8988T (cell line): ENCODE measurements at places on chromosomes 3 and 15.
A peak's percentile ranks its signal among the peaks of the same experiment; 100 is the strongest.

DNA sequence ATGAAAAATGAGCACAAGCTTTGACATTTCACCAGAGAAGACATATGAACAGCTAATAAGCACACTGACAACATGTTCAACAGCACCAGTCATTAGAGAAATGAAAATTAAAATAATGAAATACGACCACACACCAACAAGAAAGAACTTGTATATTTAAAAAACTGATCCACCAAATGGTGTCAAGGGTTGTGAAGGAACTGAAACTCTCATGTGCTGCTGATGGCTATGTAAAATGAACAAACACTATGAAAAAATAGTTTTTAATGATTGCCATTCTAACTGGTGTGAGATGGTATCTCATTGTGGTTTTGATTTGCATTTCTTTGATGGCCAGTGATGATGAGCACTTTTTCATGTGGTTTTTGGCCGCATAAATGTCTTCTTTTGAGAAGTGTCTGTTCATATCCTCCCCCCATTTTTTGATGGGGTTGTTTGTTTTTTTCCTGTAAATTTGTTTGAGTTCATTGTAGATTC lies 193.8 kb downstream of the SCAPER start:
- DNase-seq, result no peak

DNA sequence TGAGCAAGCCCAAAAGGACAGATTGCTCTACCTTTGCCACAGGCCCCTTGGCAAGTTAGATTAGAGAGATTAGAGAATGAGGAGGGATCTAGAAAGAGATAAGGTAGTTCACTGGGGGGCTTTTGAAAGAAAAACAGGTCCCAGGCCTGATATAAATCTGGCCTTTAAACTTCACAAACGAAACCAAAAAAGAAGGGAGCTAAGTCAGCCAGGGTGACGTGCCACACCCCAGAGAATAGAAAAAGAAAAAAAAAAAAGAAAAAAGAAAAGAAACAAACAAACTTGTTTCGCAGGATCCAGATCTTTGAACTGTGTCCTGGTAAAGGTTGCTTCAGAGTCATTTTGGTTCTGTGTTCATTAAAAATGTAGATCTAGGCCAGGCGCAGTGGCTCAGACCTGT lies 3.6 kb downstream of the KAT2B start:
- no peak for DNase-seq

DNA sequence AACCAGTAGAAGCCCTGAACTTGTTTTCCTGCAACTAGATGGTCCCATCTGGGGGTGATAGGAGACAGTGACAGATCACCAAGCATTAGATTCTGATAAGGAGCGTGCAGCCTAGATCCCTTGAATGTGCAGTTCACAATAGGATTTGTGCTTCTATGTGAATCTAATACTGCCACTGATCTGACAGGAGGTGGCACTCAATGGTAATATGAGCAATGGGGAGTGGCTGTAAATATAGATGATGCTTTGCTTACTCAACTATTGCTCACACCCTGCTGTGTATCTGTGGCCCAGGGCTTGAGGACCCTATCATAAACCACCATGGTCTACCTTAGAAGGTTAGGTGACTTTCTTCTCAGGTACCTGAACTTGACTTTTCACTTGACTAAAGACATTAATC lies 417.1 kb upstream of the ARHGEF26 start:
- no peak for DNase-seq

- DNase-seq, result no peak
Observed at GRCh38 chr15:57398336-57398735, 22.0 kb downstream of the CGNL1 start.

- DNase-seq, result no peak
Observed at GRCh38 chr3:13863965-13864595, 15.8 kb downstream of the WNT7A start.

GRCh38 chr3:101676216-101676764 lies 642 bp downstream of the ZBTB11 start:
- peak; percentile 61 for DNase-seq

- DNase-seq, result no peak
Observed at GRCh38 chr3:150238048-150238802, 169.9 kb upstream of the TSC22D2 start.

DNA sequence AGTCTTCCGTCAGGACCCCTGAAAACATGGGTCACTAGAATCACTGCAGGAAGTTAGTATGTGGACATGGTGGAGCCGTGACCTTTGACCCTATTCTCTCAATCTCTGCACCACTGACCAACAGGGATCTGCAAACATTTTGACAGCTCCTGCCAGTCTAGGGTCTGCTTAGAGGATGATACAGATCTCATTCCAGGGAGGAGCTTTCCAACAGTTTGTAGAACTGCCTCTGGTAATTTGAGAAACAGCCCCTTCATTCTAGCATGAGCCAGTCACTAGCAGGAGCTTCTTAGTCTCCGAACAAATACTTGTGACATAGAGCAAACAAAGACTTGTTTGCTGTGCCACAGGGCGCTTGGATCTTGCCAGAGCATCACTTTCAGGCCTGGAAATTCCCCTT lies 270.3 kb upstream of the CFAP20DC start:
- no peak for DNase-seq

- no peak for DNase-seq
Observed at GRCh38 chr3:123961508-123961856, 453 bp upstream of the CCDC14 start.

DNA sequence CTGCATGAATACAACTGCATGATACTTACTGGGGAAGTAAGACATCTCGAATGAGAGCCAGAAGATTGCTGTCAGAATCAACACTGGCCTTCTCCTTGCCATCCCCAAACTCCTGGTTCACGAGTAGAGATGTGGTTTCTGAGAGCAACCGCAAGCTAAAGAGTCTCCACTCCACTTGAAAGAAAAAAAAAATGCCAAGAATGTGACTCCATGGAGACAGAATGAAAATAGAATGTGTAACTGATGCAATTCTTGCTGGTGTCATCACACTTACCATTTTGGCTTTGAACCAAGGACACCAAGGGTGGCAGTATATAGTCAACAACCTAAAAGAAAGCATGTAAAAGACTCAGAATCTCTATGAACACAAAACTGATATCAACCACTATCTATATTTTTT lies 280.4 kb downstream of the ULK4 start:
- DNase-seq, result no peak

- no peak for DNase-seq
Observed at GRCh38 chr3:114207768-114208167, 28.9 kb upstream of the DRD3 start.

DNA sequence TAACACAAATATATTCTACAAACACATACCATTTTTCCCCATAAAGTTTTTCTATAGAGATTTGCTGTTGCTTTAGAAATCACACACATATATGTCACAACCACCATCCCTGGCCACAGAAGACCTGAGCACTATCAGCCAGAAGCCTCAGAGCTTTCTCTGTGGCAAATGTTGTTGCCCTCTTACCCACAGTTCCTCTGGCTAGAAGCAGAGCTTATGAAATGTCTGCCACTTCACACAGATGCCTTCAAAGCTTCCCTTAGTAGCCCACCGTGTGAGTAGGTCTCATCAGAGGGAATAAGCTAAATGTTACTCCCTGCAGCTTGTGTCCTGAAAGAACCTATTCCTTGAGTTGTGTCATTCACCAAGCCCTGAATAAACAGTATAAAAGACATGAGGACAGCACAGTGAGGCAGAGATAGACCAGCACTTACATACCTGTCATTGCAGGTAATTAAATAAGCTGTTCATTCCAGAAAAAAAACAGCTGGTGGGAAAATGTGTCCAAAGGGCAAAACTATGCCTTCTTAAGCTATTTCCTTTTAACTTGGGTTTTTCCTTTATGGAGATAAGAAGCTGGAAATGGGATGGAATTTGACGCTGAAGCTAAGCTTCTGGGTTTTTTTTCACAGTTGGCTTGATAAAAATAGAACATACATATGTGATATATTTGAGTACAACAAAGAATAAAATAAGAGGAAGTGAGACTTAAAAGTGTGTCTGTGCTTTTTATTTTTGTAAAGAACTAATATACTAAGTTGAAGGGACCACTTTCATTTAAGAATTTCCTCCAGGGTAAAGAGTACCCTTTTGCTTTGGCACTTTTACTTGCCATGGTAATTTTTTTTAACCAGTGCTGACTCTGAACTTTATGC lies 391.4 kb downstream of the KCNH8 start:
- DNase-seq, result no peak

- DNase-seq, result no peak
Observed at GRCh38 chr3:64392001-64392400, 166.7 kb upstream of the PRICKLE2 start.

DNA sequence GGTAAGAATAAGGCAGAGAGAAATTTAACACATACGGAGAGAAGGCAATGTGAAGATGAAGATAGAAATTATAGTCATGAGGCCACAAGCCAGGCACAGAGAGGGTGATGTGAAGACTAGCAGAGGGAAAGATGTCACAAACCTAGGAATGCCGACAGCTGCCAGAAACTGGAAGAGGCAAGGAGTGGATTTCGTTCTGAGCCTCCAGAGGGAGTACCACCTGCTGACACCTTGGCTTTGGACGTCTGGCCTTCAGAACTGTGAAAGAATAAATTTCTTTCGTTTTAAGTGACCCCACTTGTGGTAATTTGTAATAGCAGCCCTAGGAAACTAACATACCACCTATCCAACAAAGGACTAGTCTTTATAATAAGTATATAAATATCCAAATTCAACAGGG lies 5.0 kb upstream of the SGO1 start:
- DNase-seq, result no peak

- no peak for DNase-seq
Observed at GRCh38 chr15:88882785-88883184, 12.6 kb downstream of the HAPLN3 start.

DNA sequence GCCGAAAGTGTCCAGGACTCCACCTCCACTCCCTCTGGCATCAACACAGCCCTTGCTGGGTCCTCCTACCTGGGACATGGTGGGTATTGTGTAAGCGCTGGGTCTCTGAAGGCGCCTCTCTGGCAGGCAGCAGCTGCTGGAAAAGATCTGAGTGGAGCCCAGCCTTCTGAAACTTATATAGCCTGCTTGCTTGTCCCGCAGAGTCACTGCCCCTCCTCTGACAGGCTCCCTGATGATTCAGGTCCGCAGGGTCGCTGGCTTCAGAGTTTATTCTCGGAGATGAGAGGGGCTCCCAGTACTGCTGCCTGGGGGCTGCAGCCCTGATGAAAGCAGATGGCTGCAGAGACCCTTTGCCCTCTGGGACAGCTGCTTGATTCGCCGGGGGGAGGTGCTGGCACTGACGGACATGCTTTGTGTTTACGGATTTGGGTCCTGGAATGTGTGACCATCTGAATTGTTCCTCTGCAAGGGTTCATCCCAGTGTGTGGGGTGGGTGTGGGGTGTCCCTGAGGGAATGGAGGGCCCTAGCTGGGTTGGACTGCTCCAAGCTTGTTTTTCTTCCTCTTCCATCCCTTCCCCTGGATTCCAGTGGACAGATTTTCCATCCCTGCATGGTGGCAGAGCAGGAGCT lies at the start of gene MUSTN1:
TSS of gene MUSTN1 (minus strand) at position 149 of the 631 bp plus-strand sequence. CDS start at position 78, 71 bp downstream.
- DNase-seq, result no peak

GRCh38 chr3:169387751-169388696 lies 275.5 kb downstream of the MECOM start:
- no peak for DNase-seq

DNA sequence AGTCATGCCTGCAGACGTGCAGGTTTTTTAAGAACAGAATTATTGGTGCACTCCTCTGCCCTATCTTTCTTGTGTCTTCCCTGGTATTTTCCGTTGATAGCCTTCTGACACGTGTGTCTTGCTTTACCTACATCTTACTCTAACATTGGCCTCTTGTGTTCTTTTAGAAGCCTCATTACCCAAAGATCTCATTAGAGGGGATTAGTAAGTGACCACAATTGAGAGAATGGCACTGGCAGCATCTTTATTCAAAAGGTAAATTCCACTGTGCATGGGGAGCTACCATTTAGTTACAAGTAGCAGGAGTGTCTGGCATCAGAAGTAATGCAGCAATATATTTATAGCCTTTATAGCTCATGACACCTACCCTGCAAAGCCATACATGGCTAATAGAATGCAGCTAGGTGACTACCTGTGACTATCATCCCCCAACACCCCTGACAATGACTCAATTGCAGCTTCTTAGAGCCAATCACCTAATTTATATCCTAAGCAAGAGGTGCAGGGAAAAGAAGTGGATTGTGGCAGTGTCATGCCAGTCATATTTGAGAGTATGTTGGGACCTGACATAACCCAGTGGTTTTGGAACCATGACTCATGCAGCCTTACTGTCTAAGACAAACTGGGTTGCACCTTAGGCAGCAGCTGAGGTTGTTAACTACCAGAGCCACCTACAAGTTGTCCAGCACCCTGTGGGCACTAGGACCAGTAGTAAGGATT lies 164.8 kb downstream of the GRM7 start:
- no peak for DNase-seq

- DNase-seq, result no peak
Observed at GRCh38 chr3:27653803-27654558, 68.1 kb downstream of the EOMES start.

GRCh38 chr3:10268116-10268515 lies 19.9 kb downstream of the TATDN2 start:
- DNase-seq, result no peak

DNA sequence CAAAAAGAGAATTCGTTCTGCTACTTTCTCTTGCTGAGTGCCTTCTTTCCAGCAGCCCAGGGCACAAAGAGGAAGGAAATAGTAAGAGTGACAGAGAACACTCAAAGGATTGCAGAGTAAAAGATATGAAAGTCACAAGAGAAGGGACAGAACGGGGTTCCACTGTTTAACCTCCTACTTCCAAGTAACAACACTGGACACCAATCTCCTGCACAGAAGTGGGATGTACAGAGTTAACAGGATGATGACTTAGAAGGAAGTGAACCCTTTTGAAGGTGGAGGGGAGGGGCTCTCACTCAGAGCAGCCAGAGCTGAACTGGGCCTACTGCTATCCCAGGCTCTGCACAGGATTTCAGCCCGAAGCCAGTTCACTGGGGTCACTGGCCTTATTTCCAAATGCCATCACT lies 130.1 kb upstream of the PRICKLE2 start:
- no peak for DNase-seq

- DNase-seq, result no peak
Observed at GRCh38 chr15:86555098-86555497, 475.4 kb downstream of the AGBL1 start.

DNA sequence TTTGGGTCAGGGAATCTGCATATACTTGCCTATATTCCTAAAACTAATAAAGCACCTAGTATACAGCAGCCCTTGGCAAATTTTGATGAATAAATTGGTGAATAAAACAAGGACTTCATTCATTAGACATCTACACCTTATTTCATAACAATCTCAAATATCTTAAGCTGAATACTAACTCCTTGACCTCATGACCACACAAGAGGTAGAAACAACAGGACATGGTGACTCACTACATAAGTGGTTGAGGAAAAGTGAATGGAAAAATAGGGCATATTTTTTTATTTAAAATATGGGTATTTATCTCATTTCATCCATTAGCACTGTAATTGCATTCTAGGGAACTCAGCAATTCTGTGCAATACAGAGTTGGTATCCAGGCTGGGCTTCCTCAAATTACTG lies 7.8 kb upstream of the STAC start:
- DNase-seq, result no peak

- no peak for DNase-seq
Observed at GRCh38 chr3:29512641-29513040, 231.8 kb downstream of the RBMS3 start.

- peak; percentile 61 for DNase-seq
Observed at GRCh38 chr15:45454814-45455213, 67.7 kb downstream of the SLC30A4 start.

GRCh38 chr15:64902863-64903262 lies 8.8 kb upstream of the ANKDD1A start:
- no peak for DNase-seq
